ENCODE measurements at places on chromosomes 16 and 17.

DNA sequence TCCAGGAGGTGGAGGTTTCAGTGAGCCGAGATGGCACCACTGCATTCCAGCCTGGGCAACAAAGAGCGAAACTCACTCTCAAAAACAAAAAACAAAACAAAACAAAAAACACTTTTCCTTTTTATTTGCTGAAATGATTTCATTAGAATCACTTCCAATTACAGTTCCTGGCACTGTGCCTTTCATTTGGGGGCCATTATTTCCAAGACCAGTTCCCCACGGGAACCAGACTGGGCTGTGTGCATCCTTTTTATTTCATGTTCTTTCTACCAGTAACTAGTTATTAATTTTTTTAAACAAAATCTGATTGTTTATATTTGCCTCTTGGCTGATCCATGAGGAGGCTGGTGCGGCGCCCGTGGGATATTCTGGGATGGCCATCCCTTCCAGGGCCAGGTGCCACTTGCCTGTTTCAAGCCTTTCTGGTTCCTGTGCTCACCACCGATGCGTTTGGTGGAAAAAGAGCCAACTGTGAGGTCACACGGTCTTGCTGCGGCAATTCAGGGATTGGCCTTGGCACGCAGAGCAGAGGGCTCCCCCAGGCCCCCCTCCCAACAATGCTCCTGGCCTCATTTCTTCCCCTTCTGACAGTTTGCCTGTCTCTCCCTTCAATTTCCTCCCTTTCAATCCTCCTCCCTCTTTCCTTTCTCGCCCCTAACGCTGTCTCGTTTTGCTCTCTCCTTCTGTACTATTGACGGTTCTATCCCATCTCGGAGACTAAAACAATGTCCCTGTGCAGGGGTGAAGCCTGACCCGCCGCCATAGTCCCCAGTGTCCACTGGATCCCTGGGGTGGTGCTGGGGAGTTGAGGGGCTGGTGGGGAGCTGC is 13.4 kb downstream of the UBALD1 start:
- DNase-seq = no peak

DNA sequence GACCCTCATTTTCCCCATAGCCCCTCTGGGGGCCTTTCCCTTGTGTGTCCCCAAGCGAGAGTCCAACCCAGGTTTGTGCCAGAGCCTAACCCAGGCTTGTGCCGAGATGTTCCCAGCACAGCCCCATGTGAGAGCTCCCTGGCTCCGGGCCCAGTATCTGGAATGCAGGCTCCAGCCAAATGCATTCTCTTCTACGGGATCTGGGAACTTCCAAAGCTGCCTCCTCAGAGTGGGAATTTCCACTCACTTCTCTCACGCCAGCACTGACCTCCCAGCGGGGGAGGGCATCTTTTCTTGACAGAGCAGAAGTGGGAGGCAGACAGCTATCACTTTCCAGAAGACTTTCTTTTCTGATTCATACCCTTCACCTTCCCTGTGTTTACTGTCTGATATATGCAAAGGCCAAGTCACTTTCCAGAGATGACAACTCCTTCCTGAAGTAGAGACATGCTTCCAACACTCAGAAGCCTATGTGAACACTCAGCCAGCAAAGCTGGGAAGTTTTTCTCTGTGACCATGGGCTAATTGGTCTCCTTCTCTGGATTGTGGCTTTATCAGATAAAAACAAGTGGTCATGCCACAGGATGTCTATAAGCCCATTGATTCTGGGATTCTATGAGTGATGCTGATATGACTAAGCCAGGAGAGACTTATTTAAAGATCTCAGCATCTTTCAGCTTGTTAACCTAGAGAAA is 2.5 kb upstream of the CCL2 start:
- no peak for DNase-seq

DNA sequence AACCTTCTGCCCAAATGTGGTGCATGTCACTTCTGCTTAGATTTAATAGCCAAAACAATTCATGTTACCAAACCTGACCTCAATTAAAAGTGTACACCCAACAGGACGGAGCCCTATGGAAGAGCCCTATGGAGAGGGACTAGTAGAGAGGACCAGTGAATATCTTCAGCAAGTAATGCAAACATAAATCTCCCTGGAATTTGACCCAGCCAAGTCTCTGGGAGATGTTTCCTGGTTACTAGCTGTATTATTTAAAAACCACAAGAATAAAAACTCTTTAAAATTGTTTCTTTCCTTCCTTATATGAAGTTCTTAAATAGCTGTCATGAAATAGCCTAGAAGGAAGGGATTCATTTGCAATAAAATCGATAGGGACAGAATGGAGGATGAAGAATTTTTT is 255.8 kb downstream of the CDH11 start:
- DNase-seq = no peak

DNA sequence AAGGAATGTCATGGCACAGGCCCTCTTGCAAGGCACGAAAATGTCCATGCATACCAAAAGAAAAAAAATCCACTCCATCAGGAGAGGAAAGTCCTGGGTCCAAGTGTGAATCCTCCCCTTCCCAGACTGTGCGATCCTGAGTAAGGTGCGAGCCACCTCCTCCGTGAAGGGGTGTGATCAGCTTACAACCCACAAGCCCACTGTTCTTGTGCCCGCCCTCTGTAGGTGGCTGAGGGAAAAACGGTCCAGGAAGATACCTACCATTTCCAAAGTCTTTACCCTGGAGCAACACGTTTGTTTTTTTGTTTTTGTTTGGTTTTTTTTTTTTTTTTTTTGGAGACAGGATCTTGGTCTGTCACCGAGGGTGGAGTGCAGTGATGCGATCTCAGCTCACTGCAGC is 116.5 kb downstream of the ZNF423 start:
- no peak for DNase-seq

GRCh38 chr17:45121055-45121454 is 11.3 kb downstream of the PLCD3 start:
- DNase-seq = no peak

DNA sequence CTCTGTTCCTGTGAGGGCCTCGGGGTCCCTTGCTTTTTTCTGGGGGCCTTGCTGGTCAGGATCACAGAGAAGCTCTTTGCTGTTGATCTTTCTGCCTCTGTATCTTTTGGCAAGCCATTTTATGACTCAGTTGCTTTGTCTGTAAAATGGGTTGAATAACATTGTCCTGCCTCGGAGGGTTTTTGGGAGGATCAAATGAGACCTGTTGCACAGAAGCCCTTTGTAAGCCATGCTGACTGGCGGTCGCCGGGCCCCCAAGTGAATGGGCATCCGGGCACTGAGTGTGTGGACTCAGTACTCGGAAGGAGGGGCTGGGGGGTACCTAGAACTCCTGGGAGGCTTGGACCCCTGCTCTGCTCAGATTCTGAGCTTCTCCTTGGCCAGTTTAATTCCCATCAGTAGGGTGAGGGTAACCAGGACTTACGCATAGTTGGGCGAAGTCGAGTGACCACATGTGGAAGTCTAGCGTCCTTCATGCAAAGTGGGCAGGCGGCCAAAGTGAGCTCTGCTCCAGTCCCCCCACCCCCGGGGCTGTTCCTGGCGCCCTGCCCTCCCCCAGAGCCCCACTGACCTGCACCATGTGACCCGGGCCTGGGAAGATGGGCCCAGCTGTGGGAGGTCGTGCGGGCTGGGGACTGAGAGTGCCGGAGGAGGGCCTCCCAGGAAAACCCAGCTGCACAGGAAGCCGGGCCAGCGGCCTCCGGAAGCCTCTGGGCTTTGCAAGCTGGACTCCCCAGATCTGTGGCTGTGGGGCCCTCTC is 284.0 kb downstream of the SEC14L1 start:
- DNase-seq = no peak

GRCh38 chr17:79951361-79952264 is 84.1 kb downstream of the TBC1D16 start:
- DNase-seq = no peak

DNA sequence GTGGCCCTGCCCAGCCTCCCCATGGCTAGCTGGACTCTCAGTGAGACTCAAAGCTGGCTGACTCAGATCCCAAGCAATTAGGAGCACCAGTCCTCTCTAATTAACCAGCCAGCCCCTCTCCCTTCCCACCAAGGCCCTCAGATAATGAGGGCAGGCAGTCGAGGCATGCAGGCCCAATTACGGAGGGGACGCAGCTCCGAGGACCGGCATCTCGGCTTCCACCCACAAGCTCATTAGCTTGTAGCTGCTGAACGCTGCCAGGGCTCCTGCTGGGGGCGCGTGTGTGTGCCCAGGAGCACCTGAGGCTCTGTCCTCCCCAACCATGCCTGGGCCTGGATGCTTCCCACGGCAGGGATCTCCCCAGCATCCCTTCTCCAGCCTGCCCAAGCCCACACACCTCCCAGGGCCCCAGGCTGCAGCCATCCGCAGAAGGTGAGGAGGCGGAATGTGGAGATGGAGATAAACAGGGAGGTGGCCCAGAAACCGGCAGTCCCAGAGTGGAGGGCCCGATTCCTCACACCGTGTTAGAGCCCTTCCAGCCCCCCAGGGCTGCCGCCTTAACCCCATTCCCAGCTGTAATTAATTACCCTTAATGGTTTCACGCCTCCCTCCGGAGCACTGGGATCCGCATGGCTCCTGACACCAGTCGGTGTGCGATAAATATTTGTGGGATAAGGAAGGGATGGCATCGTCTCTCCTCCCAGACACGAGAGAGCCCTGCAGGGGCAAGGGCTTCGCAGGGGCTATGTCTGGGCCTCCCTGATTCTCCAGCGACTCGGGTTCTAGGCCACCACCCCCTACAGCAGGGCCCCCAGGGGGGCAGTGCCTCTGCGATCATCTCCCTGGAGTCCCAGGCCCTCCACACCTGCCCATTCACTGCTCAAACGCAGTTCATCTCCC is 42.2 kb downstream of the RPH3AL start:
- DNase-seq = no peak

- DNase-seq = no peak
Observed at GRCh38 chr16:68992521-68992920, 112.9 kb upstream of the HAS3 start.

GRCh38 chr16:1823821-1824220 is 2.8 kb downstream of the HAGH start:
- DNase-seq = no peak

- DNase-seq = no peak
Observed at GRCh38 chr17:67571478-67571877, 146.3 kb upstream of the NOL11 start.

GRCh38 chr16:69315486-69316311 is 4.5 kb downstream of the VPS4A start:
- no peak for DNase-seq

GRCh38 chr17:82097184-82097918 is 685 bp downstream of the FASN start:
- no peak for DNase-seq

DNA sequence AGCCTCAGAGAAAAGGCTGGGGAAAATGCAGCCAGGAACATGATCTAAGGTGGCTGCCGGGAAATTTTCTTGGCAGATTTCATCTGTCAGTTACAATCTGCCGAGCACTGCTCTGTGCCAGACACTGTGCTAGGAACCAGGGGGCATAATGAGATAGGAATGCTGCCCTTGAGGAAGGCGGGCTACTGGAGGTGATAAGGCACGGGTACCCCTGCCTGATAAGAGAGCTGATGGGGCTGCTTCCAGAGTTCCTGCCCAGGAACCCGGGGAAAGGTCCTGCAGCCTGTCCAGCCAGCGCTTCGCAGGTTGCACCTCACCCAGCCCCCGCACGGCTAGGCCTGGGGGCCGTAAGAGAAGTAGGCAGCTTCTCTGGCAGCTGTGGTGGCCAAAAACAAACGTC is 3.1 kb downstream of the SCNN1G start:
- DNase-seq = no peak

- DNase-seq = no peak
Observed at GRCh38 chr16:49355933-49356665, 17.5 kb upstream of the C16orf78 start.

DNA sequence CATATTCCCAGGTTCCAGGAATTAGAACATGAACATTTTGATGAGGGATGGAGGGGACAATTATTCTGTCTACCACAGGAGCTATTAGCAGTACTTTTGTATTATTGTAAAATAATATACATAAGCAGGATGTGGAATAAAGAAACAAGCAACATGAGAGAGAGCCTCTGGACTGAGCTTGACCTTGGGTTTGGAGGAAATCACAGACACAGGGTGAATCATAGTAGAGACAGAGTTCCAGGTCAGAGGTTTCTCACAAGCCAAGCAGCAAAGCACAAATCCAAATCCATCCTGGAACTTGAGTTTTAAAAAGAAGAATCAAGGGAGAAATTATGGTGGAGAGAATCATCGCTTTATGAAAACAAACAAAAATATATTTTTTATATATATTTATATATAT is 5.1 kb downstream of the KRT31 start:
- DNase-seq = no peak

GRCh38 chr16:67668495-67669157 is 2.0 kb downstream of the C16orf86 start:
- no peak for DNase-seq

- DNase-seq = no peak
Observed at GRCh38 chr16:81638286-81638945, 140.7 kb upstream of the PLCG2 start.

DNA sequence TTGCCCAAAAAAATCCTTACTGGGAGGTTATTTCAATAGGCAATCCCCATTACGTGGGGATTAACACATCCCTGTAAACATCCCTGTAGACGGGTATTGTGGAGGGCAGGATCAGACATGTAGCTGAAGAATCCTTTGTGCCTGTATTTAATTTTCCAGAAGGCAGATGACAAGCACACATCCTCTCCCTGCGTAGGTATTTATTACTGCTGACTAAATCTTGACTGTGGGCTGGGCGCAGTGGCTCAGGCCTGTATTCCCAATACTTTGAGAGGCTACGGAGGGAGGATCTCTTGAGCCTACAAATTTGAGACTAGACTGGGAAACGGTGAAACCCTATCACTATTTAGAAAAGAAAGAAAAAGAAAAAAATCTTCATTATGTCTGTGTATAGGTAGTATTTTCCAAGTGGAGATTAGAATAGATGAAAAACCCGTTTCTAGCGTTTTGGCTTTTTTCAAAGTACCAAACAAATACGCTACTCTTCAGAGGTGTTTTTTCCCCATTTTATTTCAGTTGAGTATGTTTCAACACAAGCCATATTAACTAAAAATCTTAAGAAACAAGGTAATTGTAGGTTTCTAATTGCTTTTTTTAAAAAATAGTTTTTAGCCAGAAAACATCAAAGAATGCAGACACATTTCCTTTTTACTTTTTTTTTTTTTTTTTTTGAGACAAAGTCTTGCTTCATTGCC is 1.5 kb upstream of the MARF1 start:
- DNase-seq = no peak

GRCh38 chr17:73539166-73539565 is 105.1 kb downstream of the SDK2 start:
- no peak for DNase-seq

GRCh38 chr16:68079626-68080344 is 5.4 kb upstream of the NFATC3 start:
- DNase-seq = no peak

DNA sequence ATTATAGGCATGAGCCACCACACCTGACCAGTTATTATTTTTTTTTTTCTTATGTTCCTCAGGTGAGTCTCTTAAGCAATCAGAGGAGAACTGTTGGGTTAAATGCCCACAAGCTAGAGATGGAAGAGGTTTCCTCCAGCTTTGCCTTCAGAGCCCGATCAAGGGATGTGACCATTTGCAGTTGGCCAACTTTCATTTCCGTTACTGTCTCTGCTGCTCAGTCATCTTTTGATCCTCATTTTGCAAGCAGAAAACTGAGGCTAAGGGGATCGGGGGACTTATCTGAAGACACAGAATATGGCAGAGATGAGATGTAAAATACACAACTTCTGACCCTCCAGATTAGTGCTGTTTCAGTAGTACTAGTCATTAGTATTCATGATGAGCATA is 188.8 kb downstream of the RAB11FIP4 start:
- no peak for DNase-seq

GRCh38 chr16:30429418-30429677 is 482 bp downstream of the DCTPP1 start:
- no peak for DNase-seq
